ENCODE measurements at places on chromosomes 3 and 15.
A peak's percentile ranks its signal among the peaks of the same experiment; 100 is the strongest.

DNA sequence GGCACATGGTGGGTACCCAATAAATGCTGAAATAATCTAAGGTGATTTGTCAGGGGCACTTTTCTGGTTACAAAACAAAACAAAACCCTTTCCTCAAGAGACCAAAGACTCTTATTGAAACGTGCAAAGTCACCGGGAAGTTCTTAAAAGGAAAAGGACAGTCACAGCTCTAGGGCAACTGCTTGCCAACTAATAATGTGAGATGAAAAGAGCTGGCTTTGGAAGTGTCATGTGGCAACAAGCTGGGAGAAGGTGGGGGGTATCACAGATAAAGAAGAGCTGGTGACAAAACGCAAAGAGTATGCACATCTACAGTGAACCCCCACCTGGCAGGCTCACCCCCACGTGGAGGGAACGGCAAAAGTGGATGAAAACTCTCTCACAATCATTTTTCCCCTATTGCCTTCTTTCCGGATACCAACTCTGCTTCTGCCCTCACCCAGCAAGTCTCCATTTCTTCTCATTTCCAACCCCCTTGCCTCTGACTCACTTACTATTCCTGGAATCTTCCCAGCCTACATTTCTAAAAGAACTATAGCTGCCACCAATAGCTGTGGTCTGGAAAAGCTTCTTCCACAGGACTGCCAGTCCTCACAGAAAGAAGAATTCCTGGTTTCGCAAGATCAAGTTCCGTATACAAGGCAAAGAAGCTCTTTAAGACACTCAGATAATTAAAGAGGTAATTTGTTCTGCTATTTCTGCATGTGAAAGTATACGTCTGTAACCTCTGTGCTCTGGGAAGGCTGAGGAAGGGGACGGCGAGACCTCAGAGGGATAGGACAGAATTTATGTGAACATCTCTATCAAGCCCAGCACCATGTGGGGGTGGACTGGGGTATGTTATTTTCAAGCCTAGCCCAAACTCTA is 21.8 kb upstream of the ANPEP start:
- DNase-seq = peak; percentile 39

- DNase-seq = no peak
Observed at GRCh38 chr3:187267306-187267705, 24.2 kb downstream of the MASP1 start.

GRCh38 chr3:72587282-72587681 is 261.0 kb downstream of the SHQ1 start:
- no peak for DNase-seq

DNA sequence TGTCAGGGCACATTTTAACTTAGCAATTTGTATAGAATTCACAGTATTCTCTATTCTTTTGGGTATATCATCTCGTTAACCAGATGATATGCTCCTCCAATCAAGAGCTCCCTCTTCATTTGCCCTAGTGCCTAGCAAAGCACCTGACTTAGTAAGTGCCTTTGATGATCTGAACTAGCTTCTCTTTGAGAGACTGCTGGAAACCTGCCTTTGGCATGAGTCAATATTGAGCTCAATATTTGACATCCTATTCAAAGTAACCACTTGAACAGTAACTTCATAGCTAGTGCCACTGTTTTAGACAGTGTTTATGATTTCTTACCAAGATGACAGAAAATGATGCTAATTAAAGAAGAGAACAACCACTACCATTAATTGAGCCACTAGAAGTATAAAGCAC is 696.3 kb upstream of the UBE2E2 start:
- DNase-seq = no peak

GRCh38 chr15:40498418-40498817 is 27.6 kb downstream of the CHST14 start:
- DNase-seq = no peak

- DNase-seq = no peak
Observed at GRCh38 chr3:146371902-146372301, 97.5 kb downstream of the PLSCR2 start.

GRCh38 chr15:32042269-32042972 is 12.1 kb downstream of the CHRNA7 start:
- no peak for DNase-seq

DNA sequence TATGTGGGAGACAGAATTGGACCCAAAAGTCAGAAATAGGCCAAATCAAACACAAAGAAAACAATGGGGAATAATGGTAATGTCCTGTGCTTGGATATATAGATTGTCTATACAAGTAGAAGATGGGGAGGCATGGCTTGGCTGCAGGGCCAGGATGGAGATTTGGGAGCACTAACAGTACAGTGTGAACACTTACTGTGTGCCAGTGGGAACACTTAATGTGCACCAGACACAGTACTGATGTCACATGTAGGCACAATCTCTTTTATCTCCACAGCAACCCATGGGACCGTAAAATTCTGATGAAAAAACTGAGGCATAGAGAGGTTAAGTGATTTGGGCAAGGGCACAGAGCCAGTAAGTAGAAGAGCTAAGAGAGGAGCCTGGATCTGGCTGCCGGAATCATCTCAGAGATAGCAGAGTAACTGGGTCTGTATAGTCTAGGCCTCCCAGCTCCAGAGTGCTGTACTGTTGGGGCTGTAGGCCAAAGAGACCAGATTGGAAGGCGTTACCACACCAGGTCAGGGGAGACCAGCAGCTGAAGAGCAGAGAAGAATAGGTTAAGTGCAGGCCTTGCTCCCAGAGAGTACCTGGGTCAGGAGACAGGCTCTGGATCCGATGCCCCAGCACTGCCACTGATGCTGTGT is 63.3 kb downstream of the RLBP1 start:
- DNase-seq = no peak

DNA sequence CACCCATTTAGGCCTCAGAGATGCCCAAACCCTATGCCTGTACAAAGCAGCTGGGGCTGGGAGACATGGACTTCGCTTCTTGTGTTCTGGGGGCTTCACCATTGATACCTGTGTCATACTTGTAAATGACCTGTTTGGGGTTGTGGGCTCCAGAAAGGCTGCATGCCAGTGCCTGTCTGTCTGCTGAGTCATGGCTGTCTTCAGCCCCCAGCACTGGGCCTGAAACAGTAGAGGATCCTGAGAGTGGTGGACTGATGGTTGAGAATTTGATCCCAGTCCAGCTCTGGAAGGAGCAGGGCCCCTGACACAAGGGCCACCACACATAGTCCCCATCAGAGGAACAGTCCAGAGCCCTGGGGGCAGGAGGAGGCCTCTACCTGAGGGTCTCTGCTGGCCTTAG is 24.6 kb upstream of the APEH start:
- DNase-seq = no peak

DNA sequence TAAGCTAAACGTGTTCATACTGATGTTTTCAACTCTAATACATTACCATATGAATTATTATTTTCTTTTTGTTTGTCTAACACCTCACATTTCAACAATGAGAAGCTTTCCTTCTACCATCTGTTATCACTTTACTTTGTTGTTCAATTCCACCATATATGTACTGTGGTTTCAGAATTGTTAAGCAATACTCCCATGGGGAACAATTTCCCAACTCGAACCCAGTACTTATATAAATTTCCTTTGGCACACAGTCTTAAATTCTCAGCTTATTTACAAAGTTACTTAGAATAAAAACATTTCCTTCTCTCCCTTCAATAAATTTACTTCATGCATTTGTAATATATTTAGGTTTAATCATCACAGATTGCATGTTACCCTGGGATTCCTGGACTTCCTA is 1764.4 kb downstream of the OTOL1 start:
- no peak for DNase-seq

- DNase-seq = no peak
Observed at GRCh38 chr15:66164788-66165187, 88.8 kb downstream of the MEGF11 start.

GRCh38 chr3:13262493-13263211 is 157.5 kb downstream of the NUP210 start:
- no peak for DNase-seq

GRCh38 chr15:26805470-26805869 is 32.6 kb upstream of the GABRB3 start:
- no peak for DNase-seq

GRCh38 chr15:81575436-81576123 is 201.6 kb upstream of the TMC3 start:
- no peak for DNase-seq

GRCh38 chr3:152160350-152161011 is 108.2 kb upstream of the MBNL1 start:
- no peak for DNase-seq

DNA sequence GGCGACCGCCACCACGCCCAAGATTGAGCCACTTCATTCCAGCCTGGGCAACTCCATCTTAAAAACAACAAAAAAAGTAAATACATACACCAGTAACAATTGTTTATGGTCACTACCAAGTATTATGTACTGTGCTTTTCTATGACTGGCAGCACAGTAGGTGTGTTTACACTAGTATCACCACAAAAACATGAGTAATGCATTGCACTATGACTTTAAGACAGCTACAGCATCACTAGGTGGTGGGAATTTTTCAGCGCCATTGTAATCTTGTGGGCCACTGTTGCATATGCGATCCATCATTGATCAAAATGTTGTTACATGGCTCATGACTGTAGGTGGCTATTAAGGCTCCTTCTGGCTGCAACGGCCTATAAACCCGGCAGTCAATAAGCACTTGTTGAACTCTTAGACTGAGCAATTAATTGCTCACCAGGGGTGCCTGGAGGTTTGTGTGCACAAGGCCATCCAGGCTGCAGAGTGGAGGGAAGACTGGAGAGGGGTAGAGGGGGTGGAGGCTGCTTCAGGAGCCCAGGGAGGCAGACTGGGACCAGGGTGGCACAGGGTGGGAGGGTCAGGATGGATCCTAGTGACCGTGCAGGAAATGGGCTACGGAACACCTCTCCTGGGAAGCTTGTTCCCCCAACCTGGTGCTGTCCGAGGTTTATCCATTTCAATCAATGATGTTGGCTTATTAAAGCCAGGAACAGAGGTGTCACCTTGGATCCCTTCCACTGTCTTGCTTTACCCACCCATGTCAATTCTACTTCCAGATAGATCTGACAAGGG is 17.9 kb upstream of the COPG1 start:
- DNase-seq = no peak

DNA sequence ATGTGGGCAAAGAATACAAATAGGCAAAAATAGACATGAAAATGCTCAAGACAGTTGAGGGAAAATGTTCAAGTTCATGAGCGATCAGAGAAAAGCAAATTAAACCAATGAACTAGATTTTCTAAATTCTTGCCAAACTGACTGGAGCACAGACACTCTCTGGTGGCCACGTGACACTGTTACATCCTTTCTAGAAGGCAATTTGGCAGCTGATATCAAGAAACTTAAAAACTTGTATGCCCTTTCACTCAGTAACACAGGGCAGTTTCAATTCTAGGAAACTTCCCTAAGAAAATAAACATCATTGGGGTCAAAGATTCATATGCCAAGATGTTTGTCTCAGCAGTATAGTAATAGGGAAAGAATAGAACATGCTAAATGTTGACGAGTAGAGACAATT is 52.2 kb downstream of the ABHD5 start:
- DNase-seq = peak; percentile 5

GRCh38 chr3:70067860-70068521 is 68.5 kb downstream of the SAMMSON start:
- no peak for DNase-seq

DNA sequence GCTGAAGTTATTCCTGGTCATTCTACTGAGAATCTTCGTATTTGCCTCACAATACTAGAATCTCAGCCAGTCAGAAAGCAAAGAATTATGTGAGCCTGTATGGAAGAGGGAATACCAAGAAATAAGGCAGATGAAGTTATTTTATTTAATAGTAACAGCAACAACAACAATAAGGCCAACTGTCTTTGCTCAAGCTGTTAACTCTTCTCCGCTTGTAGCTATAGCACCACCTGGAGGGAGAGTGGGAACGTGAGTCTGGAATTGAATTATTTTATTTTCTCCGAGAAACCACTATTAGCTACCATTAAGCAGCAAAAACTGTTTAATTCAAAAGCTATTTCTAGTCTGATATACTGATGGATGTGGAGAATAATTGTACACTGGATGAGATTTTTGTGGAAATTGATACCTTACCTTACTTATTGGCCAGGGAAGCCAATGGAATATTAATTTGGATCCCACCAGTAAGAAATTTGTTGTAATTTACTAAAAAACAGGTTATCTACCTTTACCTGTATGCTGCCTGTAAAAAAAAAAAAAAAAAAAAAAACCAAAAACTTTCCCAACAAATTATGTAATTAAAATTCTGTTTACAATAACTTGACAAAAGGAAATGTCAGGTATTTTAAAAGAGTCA is 50.1 kb downstream of the CALML4 start:
- DNase-seq = peak; percentile 43

- DNase-seq = no peak
Observed at GRCh38 chr3:101122681-101123080, 129.5 kb upstream of the ABI3BP start.

DNA sequence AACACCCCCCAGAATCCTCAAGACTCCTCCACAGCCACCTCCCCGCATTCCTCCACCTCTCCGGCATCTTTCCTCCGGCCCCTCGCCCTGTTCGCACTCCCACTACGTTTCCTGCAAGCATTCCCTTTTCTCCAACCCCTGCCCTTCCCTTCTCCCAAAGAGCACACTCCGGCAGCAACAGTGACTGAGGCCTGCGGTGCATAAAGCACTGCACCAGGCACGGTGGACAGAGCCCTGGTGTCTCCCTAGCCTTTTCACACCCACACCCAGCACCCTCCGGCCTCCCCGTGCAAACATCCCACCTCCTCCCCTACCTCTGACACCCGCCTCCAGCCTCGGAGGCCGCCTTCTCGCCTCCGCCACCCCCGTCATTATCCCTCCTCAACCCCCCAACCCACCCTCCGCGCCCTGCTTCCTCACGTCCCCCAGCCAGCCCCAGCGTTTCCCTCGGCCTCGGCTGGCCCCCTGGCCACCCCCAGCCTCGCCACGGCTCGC is 577 bp downstream of the ZNF148 start:
- peak; percentile 15 for DNase-seq

DNA sequence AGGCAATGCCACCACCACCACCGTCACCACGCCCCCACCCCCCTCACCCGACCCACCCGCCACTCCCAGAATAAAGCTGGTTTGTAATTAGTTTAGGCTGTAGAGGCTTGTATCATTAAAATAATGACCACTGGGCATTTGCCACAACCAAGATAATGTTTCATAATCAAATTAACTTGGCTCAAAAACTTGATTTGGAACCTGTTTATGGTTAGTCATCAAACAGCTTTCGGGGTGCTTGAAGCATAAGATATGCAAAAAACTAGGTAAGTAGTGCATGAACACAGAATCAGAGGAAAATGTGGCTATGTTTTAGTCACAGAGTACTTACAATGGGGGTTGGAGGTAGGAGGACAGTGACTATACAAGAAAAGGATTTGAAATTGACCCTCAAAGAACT is 115.1 kb downstream of the FHIT start:
- no peak for DNase-seq

- no peak for DNase-seq
Observed at GRCh38 chr3:179663093-179663492, 10.3 kb downstream of the USP13 start.

DNA sequence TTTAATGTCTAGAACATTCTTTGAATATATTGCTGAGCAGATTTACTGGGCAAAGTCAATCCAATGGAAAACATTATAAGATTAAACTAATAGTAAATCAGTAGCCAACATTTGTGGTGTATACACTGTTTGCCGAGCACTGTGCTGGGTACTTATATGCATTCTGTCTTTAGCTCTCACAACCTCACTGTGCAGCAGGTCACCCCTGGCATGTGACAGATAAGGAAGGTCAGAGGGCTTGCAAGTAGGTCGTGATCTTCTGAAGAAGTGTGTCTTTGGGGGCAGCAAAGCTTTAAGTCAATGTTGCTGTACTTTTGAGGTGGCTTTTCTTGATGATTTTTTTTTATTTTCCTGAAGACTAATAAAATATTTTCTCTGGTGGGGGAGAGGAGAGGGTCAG is 62.2 kb downstream of the TCAIM start:
- no peak for DNase-seq

GRCh38 chr3:197306374-197307086 is 8.1 kb upstream of the DLG1 start:
- no peak for DNase-seq

GRCh38 chr15:64901914-64902313 is 9.8 kb upstream of the ANKDD1A start:
- no peak for DNase-seq
